ENCODE measurements at places on chromosomes 2 and 18.

- no peak for DNase-seq
Observed at GRCh38 chr2:156573710-156574109, 137.5 kb downstream of the GPD2 start.

DNA sequence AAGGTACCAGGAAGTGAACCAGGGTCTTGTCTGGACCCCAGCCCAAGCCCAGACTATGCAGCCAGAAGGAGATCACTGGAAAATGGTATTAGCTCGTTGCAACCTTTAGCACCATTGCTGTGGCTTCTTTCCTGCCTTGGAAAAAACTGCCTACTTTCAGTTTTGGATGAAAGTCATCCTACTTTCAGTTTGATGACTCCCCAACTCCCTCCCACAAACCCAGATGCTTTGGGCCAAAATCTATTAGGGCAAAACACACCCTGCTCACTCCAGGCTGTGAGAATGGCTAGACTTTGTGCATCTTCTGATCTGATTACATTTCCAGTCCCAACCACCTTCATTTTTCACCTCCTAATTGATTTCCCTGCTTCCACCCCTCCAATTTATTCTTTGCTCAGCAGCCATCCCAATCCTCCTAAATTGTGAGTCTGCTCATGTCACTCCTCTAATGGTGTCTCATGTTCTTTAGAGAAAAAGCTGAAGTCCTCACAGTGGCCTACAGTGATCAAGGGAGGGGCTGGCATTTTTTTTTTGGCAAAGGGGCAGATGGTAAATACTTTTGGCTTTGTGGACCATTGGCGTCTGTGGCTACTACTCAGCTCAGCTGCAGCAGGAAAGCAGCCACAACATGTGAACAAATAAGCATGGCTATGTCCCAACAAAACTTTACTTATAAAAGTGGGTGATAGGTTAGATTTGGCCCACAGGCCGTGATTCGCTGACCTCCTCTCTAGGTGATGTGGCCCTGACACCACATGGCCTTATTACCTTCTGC is 368.7 kb downstream of the SLC4A3 start:
- no peak for DNase-seq

- no peak for DNase-seq
Observed at GRCh38 chr18:23938901-23939341, 75.6 kb upstream of the TTC39C start.

GRCh38 chr2:55175254-55176093 is 56.6 kb downstream of the CLHC1 start:
- peak; percentile 32 for DNase-seq

GRCh38 chr2:16584084-16584483 is 81.5 kb downstream of the CYRIA start:
- DNase-seq, result no peak

DNA sequence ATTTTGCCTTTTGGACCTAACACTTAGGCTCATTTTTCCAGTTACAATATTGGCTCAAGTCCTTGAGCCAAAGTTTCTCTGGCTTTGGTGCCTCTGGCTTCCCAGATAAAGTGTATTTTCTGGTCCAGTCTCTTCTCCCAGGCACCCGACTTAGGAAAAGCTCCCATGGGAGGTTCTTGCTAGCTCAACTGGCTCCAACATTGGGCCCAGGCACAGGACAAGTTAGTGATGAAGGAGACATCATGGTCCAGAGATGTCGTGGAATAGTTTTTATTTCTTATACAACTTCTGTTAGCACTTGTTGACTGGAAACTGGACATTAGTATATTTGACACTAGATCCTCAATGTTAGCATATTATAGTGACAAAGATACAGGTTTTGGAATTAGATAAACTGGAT is 8.2 kb upstream of the ZEB2 start:
- DNase-seq, result no peak

GRCh38 chr18:58336605-58337004 is 292.3 kb downstream of the ALPK2 start:
- no peak for DNase-seq

- DNase-seq, result no peak
Observed at GRCh38 chr2:121334581-121335293, 49.7 kb upstream of the TFCP2L1 start.

- DNase-seq, result no peak
Observed at GRCh38 chr2:23208339-23208738, 176.6 kb upstream of the KLHL29 start.

DNA sequence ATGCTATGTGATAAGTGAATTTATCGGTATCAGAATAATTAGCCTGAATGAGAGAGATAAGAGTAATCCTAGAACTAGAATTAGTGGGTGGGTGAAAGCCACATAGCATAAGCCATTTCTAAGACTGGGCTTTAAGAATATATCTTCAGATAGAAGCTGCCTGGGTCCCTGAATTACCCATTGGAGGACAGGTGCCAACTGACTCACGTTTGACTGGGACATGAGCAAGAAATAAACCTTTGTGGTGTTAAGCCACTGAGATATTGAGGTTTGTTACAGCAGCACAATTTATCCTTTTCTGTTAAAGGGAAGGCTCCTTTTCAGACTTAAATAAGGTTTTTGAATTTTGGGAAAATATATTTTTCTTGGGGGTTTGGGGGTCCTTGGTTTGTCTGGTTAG is 95.9 kb downstream of the POLE4 start:
- DNase-seq, result no peak

GRCh38 chr18:49002045-49002444 is 51.3 kb upstream of the SMAD7 start:
- DNase-seq, result no peak

GRCh38 chr2:217325816-217326215 is 466.0 kb upstream of the TNP1 start:
- DNase-seq, result no peak

DNA sequence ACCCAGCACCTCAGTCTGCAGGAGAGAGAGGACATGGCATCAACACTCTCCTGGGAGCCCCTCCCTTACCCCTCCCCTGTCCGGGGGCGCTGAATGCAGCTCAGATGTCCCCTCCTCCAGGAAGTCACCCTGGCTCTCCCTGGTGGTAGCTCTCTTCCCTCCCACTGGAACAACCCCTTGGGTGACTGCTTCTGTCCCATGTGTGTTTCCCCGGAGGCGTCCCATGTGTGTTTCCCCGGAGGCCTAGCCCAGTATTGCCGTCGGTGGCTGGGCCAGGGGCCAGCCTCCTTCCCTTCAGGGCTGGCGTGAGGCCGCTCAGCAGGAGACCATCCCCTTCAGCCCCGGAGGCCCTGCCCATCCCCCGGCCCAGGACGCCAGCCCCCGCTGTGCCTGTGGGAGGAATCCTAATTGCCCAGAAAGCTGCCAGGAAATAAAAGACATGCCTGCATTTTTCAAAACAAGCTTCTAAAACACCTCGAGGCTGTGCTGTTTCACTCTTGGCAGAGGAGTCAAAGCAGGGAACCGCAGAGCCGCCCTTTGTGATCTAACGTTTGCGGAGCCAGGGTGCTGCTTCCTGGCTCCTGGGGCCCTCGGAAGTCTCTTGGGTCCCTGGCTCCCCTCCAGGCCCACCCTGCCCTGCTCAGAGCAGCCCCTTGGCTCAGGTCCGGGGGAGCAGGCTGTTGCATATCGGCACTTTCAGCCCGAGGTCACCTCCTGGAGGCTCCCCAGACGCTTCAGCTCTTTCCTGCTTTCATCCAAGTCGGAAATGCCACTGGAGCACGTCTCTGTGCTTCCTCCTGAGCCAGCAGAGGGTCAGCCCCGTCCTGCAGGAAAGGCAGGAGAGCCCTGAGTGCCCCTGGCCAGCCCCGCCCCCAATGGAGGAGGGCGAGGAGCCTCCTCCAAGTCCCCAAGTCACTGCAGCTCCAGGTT is 11.4 kb downstream of the SNED1 start:
- peak; percentile 15 for DNase-seq

- DNase-seq, result no peak
Observed at GRCh38 chr2:205025580-205026240, 480.4 kb downstream of the PARD3B start.

GRCh38 chr2:187208199-187208785 is 239.8 kb downstream of the CALCRL start:
- DNase-seq, result no peak

GRCh38 chr18:29449424-29449823 is 1272.5 kb upstream of the CDH2 start:
- DNase-seq, result no peak

All from NCI-H345 (cell line).